Activated CD4-positive, CD25-positive, alpha-beta regulatory T cell treated with anti-CD3 and anti-CD28 coated beads, Interleukin-2, amount 50 U/mL, for 72 hours (primary cell): ENCODE measurements at places on chromosomes 2 and 18.
A peak's percentile ranks its signal among the peaks of the same experiment; 100 is the strongest.

- no peak for DNase-seq
Measured at GRCh38 chr2:197248623-197249022, 62.0 kb downstream of the ANKRD44 start.

GRCh38 chr2:28709101-28709500 lies 42.5 kb upstream of the PPP1CB start:
- no peak for DNase-seq

- DNase-seq, result no peak
Measured at GRCh38 chr18:649341-649740, 8.1 kb upstream of the TYMS start.

GRCh38 chr18:72013427-72013850 lies 530.7 kb downstream of the CBLN2 start:
- no peak for DNase-seq

- DNase-seq, result no peak
Measured at GRCh38 chr2:108701208-108701607, 18.1 kb upstream of the RANBP2 start.

DNA sequence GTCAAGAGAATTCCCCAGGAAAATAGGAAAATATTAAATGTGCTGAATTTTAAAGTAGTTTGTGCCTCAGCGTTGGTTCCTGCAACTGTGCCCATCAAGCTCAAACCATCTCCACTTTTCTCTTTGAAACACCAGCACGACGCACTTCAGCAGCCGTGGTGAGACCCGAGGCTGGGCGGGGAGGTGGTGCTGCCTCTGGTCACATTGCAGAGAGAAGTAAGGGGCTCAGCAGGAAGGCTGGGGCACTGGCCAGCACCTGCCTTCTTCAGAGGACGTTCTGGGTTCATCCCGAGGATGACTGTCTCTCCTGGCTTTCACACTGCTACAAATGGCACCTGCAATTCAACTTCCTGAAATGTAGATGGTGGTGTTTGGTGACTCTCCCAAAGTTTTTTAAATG lies 323.7 kb upstream of the SALL3 start:
- DNase-seq, result no peak

- DNase-seq, result no peak
Measured at GRCh38 chr18:33571998-33572787, 5.8 kb upstream of the ASXL3 start.

GRCh38 chr2:101690547-101691152 lies 6.9 kb upstream of the MAP4K4 start:
- no peak for DNase-seq

DNA sequence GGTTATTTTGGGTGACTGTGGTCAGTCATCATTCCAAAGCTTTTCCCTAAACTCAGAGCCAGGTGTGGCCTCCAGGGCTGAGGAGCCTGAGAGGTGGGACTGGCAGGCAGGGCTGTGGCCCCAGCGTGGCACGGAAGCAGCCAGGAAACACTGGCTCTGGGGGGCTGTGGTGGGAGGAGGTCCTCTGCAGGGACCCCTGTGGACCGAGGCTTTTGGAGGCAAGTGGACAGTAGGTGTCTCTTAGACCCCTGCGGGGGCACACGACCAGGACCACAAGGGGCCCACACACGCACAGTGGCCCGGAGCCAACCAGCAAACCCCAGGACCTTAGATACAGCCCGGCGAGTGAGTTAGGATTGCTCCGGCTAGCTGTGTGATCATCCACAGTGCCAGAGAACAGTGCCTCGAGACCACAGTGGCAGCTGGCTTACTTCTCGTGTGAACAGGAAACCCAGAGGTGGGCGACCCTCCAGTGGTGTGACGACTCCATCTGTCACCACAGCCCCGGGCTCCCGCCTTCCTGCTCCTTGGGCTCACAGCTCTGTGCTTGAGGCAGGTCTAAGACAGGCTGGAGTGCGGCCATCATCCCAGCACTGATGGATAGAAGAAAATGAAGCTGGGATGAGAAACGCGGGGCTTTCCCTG lies 1.6 kb upstream of the RTP5 start:
- DNase-seq, result no peak

DNA sequence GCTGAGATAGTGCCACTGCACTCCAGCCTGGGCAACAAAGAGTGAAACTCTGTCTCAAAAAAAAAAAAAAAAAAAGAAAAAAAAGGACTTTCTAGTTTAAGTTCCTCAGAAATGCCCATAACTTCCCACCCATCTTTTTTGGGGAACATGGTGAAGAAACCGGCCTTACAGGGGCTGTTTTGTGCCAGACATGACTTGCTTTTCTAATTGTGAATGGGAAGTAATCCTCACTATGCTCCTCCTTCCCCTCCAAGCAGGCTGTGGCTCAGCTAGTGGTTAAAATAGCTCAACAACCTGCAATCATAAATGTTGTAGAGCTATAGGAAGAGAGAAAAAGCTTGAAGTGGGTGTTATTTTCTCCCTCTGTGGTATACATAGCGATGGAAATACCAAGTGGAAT lies 34.1 kb upstream of the OLA1 start:
- DNase-seq, result no peak

GRCh38 chr2:158266111-158266510 lies 164.4 kb downstream of the UPP2 start:
- DNase-seq, result no peak

- DNase-seq, result no peak
Measured at GRCh38 chr2:39306626-39307025, 62.9 kb upstream of the CDKL4 start.

- DNase-seq, result no peak
Measured at GRCh38 chr2:96772903-96773671, 12.4 kb downstream of the CNNM4 start.

GRCh38 chr2:219001577-219002394 lies 8.6 kb upstream of the CRYBA2 start:
- no peak for DNase-seq

DNA sequence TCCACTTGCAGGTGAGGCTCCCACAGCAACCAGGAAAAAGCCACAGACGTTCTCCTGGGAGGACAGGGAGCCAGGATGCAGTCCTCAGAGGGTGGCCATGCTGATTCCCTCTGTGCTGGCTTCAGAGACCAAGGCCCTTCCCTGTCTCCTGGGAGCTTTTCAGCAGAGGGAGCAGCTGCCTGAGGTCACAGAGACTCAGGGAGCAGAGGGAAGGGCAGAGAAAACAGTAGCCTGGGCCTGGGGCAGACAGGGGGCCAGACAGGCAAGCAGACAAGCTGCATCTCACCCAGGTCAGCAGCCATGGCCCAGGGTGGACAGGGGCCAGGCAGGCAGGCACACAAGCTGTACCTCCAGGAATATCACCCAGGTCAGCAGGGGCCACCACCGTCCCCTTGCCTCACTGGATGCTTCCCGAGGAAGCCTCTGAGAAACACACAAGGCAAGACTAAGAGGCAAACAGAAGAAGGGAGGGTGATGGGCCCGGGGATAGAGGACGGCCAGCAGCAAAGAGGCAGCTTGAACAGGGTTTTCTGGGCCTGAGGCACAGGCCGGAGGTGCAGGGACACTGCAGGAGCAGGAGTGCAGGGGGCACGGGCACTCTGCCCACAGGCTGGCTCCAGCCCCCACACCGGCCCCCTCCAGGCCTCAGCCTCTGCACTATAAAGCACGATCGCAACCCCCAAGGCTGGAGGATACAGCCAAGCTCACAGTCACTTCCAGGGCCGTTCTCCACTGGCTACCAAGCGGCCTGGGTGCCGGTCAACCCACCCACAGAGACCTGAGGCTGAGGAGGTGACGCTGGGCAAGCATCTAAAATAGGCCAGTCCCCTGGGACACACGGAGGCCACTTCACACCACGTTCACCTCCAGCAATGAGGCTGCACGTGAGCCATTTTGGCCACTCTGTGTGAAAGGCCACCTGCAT lies 6.1 kb downstream of the SLC66A2 start:
- DNase-seq, result peak; percentile 23

- no peak for DNase-seq
Measured at GRCh38 chr2:202721621-202722020, 86.9 kb downstream of the FAM117B start.

DNA sequence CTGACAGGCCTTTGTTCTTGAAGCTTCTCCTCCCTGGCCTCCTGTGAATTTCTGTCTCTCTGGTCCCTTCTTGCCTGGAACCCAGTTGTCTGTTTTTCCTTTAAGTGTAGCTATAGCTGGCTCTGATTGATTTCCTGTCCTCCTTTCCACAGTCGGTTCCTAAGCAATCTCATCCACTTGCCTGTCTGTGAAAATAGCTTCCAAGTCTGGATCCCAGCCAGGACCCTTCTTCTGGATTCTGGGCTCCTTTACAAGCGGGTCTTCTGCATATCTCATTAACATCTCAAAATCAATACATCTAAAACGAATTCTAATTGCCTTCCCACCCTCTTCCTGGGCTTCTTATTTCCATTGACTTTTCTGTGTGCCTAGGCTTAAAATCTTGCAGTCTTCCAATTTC lies 124.9 kb downstream of the DAW1 start:
- no peak for DNase-seq

GRCh38 chr2:207836521-207837133 lies 66.9 kb upstream of the FZD5 start:
- no peak for DNase-seq

- DNase-seq, result no peak
Measured at GRCh38 chr2:118268268-118268667, 180.0 kb downstream of the INSIG2 start.

- no peak for DNase-seq
Measured at GRCh38 chr2:239148495-239149200, 252.2 kb downstream of the HDAC4 start.

GRCh38 chr2:854460-854859 lies 96.2 kb upstream of the SNTG2 start:
- peak; percentile 59 for DNase-seq

DNA sequence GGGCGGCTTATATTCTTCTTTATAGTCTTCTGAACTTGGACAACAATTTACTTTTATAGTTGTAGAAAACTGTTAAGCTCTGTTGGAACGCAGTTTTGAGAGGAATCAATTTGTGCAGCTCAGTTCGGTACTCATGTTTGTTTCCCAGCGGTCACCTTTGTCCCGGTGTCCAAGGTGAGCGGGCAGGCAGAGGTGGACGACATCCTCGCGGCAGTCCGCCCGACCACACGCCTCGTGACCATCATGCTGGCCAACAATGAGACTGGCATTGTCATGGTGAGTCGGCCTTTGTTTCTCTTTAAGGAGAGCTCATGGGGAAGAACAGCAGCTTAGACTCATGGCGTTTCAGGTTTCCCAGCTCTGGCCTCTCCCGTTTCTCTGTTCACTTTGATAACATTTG lies 18.6 kb upstream of the ESPNL start:
- DNase-seq, result no peak

DNA sequence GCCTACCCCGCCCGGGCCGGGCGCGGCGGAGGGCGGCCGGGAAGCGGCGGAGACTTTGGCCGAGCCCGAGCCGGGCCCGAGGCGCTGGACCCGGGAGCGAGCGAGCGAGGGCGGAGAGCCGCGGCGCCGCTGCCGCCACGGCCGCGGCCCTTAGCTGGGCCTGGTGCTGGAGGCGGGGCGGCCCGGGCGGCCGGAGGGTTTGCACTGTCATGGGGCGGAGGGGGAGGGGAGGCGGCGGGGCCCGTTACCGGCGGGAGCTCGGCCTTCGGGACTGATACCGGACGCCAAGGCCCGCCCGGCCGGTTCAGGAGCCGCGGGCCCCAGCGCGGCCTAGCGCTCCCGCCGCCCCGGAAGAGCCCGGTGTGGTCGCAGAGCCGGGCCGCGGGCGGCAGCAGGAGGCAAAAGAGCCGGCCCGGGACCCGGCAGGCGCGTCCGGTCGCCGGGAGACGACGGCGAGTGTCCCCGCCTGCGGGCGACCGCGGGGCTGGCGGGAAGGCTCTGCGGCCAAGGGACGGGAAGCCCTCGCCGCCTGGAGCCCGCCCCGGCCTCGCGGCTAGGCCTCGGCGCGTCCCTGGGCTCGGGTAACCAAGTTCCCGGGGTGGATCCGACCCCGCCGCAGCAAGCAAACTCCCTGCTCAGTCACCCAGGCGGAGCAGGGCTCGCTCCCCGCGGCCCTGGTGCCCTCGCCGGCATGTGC lies 697 bp downstream of the KCMF1 start:
- DNase-seq, result peak; percentile 71

GRCh38 chr18:58671632-58672564 lies 633 bp downstream of the MALT1 start:
- DNase-seq, result no peak

DNA sequence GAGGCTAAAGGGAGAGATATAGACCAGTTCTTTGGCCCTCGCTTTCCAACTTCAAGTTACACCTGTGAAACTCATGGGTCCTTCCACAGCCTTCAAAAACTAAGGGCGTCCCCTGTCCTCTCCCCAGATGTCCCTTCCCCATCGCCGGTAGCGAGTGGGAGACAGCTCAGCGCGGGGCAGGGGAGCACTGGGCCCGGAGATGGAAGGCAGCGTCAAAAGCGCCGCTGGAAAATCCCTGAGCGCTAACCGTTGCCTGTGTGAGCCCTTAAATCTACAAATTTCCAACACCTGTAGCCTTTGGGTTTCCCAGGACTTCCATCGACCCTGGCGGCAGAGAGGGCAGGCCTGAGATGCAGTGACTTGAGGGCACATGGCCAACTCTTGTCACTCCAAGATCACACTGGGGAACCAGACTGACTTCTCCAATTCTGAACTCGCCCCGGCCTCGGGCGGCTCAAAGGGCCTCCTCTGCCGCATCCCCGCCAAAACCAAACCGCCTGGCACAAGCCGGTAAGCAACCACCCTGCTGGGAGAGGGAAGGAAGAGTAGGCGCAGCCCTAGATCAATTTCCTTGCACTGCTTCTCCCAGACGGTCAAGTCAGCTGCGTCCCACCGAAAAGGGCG lies 879 bp upstream of the EPAS1 start:
- DNase-seq, result peak; percentile 36

GRCh38 chr2:95274291-95275150 lies at the start of gene PROM2:
PROM2 (plus strand) TSS chr2:95274449; CDS start chr2:95274586, 137 bp downstream.
- peak; percentile 23 for DNase-seq

GRCh38 chr18:26386002-26386401 lies 159.8 kb downstream of the TAF4B start:
- no peak for DNase-seq

- no peak for DNase-seq
Measured at GRCh38 chr2:234495251-234496054, 1.4 kb downstream of the ARL4C start.

- no peak for DNase-seq
Measured at GRCh38 chr2:152648336-152648735, 68.9 kb downstream of the PRPF40A start.

DNA sequence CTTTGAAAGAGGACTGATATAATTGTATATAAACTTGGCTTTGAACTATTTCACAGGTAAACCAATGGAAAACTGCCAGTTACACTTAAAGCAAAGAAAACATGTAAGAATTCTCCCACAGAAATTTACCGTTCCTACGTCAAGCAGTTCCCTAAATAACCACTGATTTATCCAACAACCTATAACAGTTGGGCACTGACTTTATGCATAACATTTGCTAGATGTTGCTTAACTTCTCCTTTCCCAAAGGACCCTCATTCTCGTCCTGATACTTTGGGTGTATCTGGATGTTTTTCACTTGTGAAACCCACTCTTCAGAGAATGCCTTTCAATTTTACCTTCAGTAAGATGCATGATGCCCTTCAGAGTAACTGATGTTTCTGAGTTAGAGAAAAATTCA lies 43.8 kb downstream of the STAT1 start:
- DNase-seq, result no peak

- DNase-seq, result no peak
Measured at GRCh38 chr2:26203906-26204305, 31.0 kb downstream of the GAREM2 start.
